ENCODE measurements at places on chromosomes 11 and 22.

- DNase-seq, result no peak
Observed at GRCh38 chr11:117750357-117750756, 46.7 kb downstream of the DSCAML1 start.

GRCh38 chr22:45946805-45947600, 30.0 kb downstream of the WNT7B start:
- DNase-seq, result no peak

- no peak for DNase-seq
Observed at GRCh38 chr11:131370901-131371790, 731 bp downstream of the NTM start.

- DNase-seq, result no peak
Observed at GRCh38 chr11:126698576-126698975, 302.0 kb downstream of the KIRREL3 start.

DNA sequence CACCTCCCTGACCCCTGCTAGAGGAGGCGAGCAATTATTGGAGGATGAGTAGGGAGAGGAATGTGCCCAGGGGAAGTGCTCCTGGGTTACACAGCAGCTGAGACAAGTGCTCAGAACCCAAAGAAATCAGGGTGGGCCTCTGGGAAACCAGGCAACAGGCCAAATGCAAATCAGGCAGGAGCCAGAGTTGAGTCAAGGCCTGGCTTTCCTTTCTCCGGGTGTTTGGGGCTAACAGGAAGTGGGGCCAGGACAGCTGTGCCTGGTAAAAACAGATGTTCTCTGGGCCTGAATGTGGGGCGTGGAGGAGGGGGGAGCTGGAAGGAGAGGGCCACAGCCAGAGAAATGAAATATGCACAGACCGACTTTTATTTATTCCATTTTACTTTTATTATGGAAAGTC, 22.0 kb downstream of the MFNG start:
- no peak for DNase-seq

DNA sequence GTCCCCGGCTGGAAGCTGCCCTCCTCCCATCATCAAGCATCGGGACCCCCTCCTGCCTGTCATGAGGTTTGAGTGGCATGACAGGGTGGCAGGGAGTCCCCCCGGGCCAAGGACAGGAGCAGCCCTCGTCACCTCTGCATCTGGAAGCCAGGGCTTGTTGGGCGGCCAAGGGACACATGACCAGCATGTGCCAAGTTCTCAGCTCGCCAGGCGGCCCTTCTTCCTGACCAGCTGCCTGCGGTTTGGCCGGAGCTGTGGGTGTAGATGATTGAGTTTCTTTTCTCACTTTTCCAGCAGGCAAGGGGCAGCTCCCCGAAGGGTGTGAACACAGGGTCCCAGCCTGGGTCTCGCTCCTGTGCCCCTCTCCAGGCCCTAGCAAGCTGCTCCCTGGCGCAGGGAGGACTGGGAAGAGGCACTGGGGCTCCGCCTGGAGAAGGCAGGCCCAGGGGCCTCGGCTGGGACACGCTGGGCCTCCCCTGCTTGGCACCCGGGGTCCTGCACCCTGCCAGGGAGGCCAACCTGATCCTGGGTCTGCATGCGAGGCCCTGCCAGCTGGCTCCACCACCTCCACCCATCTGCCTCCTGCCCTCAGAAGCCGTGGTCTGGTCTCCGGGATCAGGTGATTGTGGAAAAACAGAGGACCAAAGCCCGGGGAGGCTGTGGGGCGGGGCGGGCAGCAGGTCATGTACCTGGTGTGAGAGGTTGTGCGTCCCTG, 13.4 kb downstream of the ARHGAP8 start:
- no peak for DNase-seq

DNA sequence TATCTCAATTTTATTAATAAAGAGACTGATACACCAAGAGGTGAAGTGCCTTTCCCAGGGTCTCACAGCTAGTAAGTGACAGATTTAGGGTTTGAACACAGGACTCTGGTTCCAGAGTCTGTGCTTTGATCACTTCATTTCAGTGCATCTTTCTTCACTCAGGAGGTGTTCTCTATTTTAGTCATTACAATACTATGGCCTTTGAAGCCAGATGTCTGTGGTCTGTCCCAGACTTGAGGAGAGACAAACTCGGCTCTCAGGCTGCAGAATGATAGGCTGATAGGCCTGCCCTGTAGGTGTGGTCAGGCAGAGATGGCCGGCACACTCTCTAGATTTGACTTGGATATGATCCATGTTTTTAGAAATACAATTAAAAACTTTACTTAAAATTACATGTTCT, 478.5 kb upstream of the CCDC90B start:
- DNase-seq, result no peak

DNA sequence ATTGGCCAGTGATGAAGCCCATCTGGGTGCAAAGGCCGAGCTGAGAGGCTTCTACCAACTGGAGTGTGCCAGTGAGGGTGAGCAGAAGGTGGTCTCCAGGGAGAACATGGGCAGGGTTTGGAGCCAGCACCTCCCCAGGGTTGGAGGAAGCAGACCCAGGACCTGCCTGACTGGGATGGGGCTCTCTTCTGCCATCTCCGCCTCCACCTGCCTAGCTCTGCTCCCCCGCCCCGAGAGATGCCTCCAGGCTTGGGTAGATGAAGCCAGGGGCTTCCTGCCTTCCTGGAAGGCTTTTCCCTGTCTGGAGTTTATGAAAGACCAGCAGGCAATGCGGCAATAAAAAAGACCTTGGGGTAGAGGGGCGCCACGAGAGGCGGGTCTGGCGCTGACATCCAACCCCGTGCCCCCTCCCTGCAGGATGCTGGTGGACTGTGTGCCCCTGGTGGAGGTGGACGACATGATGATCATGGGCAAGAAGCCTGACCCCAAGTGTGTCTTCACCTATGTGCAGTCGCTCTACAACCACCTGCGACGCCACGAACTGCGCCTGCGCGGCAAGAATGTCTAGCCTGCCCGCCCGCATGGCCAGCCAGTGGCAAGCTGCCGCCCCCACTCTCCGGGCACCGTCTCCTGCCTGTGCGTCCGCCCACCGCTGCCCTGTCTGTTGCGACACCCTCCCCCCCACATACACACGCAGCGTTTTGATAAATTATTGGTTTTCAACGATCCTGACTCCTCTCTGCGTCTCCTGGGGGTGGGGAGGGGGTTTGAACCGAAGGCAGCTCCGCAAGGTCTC, 3.3 kb downstream of the SELENOM start:
- DNase-seq, result peak; percentile 20

DNA sequence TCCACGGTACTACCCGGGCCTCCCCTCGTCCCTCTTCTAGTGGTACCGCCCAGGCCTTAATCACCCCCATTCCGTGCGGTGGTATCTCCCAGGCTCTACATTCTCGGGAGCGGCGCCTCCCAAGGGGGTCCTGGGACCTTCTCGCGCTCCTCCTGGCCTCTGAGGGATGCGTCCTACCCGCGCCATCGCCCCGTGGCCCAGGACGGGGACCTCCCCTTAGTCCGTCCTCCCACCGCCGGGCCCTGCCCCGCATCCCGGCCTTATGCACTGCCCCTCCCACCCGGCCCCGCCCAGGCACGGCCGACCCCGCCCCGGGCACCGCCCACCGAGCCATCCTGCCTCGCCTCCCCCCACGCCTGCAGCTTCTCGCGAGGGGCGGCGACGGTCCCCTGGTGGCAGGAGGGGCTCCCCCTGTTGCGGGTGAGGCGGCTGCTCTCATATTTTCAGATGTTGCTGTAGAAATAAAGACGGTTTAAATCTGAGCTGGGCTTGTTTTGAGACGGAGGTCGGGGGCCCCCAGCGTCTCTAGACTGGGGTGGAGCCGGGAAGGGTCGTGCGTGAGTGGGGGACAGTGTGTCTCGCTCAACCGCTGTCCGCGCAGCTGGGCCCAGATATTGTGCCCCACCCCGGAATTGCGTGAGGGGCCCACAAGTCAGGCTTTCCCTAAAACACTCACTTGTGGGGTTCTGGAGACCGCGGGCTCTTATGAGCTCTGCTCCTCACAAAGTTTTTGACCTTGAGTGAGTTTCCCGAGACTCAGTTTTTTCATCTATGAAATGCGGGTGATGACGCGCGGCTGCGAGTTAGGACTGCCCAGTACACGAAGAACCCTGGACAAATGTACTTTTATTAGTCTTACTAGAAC, 828 bp upstream of the RAB1B start:
- DNase-seq, result peak; percentile 86

DNA sequence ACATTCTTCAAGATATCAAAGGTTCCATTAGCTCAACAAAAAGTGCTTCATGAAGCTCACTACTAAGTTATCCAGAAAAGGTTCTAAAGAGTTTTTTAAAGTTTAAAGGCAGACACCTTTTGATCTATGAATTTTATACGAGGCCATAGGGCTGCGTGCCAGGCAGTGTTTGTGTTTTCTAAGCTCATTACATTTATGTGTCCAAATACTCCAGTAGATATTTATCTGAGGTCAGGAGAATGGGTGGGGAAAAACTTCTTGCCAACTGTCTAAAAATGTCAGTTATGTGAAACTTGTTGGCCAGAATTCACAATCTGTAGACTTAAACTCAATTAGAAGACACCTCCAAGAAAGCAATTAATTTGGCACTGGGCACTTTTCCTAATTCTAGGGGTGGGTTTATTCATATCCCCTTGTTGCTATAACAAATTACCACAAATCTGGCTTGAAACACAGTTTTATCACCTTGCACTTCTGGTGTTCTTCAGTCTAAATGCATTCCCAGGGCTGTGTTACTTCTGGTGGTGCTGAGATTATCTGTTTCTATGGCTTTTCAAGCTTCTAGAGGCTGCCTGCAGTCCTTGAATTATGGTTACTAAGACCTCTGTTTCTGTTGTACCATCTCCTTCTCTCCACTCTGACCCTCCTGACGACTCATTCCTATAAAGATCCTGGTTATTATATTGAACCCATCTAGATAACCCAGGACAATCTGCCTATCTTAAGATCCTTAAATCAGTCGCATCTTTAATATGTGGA, 1030.4 kb upstream of the CNTN5 start:
- DNase-seq, result no peak

DNA sequence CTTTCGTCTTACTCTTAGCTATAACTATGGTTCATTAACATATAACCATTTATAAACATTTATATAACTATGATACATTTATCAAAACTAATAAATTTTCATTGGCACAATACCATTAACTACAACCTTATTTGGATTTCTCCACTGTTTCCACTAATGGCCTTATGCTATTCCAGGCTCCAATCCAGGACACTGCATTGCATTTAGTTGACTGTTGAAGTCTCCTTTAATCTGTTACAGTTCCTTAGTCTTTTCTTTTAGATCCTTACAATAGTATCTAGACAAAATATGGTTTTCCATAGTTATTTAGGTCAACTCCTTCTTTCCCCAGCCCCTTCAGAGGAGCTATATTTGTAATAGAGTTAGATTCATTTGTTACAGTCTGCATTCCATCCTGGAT, 47.2 kb downstream of the CCDC34 start:
- no peak for DNase-seq

- peak; percentile 85 for DNase-seq
Observed at GRCh38 chr11:61733120-61733978, 19.1 kb upstream of the MYRF start.

DNA sequence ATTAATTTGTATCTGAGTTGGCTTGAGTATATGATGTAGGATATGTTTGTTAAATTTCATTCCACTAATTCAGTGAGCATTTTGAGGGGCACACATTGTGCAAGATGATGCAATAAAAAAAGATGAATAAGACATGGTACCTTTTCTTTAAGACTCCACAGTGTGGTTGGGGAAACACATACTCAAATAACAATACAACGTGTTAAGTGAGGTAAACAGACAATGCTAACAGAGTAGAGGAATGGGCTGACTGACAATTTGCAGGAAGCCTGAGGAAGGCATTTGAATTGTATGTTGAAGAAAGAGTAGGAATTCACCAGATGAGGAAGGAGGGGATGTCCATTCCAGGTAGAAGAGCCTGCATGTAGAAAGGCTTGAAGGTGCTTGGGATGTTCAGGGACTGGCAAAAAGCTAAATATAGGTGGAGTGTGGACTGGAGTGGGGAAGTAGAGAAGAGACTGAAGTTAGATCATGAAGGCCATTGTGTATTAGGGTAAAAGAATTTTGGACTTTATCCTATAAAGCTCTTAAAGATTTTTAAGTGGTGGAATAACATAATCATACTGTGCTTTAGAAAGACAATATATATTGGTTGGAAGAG, 6.8 kb downstream of the RNF169 start:
- DNase-seq, result no peak

DNA sequence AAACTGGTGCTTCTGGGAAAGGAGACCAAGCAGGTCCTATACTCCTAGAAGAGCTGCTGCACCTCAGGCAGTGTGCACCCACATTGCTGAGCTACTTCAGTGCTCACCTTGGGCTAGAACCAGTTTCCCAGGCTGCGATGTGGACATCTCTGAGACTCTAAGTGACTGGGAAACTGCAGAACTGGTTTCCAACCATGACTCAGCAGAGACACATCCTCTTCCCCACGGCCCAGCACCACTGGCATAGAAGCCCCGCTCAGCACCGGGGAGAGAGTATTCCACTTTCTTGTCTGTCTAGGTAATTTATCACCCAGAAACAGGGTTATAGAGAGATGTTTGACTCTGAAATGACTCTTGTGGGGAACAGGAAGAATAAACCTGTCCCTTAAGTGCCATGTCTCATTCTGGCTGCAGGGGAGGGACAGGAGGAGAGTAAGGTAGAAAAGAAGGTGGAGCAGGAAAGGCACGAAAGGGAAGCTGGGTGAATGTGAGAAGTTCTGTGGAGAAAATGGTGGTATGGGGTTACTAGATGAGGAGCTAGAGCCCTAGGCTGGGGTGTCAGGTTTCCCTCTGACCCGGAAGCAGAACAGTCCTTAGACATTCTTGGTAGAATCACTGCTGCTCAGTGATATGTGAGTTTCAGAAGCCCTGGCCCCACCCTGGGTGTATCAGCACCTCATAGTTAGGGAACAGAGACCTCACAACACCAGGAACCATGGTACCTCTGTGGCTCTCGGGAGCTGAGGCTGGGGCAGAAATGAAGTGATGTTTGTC, 340.4 kb upstream of the NCAM1 start:
- peak; percentile 93 for DNase-seq

- no peak for DNase-seq
Observed at GRCh38 chr11:29962243-29962642, 54.6 kb downstream of the KCNA4 start.

GRCh38 chr11:125093502-125093901, 17.9 kb downstream of the TMEM218 start:
- DNase-seq, result no peak

GRCh38 chr11:125072218-125072960, 9.3 kb downstream of the SLC37A2 start:
- DNase-seq, result no peak

GRCh38 chr11:135002236-135002635, 590.2 kb upstream of the B3GAT1 start:
- no peak for DNase-seq

DNA sequence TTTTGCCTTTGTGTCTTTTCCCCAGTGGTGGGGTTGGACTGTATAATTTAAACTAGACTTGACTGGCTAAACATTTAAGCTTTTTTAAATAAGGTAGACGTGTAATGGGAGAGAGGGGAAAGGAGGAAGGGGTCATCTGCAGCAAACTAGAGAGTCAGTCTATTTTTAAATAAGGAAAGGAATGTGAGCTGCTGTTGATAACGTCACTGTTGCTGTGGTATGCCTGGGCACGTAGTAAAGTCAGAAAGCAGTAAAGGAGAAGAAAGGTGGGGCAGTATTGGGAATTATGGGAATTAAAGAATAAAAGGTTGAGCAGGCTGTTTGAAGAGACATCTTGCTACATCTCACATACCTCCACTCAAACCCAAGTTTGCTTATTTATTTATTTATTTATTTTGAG, 80.4 kb upstream of the FSHB start:
- no peak for DNase-seq

- no peak for DNase-seq
Observed at GRCh38 chr22:46675479-46675878, 55.3 kb downstream of the GRAMD4 start.

All from PC-9 (cell line).